ENCODE measurements at places on chromosomes 1 and 21.

DNA sequence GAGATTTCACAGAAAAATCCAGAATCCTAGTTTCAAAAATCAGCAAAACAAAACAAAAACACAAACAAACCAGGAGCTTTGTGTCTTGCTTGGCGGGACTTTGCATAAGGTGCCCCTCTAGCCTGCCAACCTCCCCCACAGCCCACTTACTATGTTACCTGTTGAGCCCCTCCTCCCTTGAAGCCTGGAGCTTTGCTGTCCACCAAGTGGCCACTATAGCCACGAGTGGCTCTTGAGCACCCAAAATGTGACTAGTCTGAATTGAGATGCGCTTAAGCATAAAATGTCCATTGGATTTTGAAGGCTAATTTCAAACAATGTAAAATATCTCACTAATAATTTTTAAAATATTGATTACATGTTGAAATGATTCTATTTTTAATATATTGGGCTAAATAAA is 12.2 kb downstream of the TFAP2E start:
- no peak for DNase-seq

DNA sequence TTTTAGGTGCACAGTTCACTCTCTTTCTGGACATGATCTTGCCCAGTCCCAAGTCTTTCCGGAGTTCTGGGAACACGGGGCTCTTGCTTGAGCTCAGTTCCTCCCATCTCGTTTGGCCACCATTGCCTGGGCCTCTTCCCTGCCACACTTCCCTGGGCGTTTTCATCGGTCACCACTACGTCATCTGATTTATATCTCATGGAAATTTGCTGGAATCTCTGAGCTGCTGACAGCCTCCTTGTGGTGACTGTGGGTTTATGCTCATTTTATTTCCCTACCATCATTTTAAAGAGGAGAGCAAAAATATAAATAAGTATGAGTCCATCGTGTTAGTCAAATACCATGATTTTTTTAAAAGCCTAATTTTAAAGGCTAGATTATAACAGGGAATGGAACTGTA is 449.1 kb upstream of the KAZN start:
- no peak for DNase-seq

GRCh38 chr1:24957808-24958752 is 28.0 kb upstream of the RUNX3 start:
- no peak for DNase-seq

- DNase-seq, result no peak
Observed at GRCh38 chr1:17605582-17606344, 66.3 kb downstream of the ARHGEF10L start.

DNA sequence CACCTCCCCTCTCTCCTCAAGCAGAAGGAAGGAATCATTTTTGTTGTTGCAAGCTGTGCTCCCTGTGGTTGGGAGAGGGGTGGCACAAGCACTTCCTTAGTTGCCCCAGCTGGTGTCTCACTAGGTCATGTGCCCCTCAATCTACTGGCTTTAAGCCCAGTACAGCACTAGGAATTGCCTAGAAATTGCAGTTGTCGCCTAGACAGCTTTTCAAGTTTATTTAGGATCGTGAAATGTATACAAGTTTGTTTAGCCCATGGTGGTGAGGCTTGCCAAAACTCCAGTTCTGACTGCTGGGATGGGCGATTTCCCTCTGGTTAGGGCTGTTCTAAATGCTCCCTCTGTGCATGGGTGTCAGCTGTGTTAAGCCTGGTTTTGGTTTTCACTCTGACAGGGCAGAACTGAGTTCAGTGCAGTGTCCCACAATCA is 126.8 kb upstream of the ZNF644 start:
- DNase-seq, result no peak

- no peak for DNase-seq
Observed at GRCh38 chr1:36755303-36756230, 272.9 kb upstream of the CSF3R start.

GRCh38 chr1:105872817-105873216 is 1183.7 kb upstream of the PRMT6 start:
- DNase-seq, result no peak

- no peak for DNase-seq
Observed at GRCh38 chr1:74392840-74393239, 119.6 kb downstream of the LRRC53 start.

DNA sequence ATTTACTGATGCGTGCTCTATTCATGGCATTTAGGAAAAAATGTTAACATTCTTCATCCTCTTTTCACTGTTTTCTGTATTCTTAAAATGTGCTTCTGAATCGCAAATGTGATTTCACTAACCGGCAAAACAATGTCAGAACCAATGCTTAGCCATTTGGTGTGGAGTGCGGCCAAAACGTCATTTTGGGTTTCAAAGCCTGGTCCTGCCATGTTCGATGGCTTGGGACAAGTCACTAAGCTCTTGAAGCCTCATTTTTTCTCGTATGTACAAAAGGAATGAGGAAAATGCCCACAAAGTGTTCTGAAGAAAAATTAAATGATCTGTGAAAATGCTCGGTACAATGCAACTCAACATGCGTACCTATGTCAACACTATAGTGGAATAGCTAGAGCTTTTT is 175.3 kb downstream of the APP start:
- no peak for DNase-seq

DNA sequence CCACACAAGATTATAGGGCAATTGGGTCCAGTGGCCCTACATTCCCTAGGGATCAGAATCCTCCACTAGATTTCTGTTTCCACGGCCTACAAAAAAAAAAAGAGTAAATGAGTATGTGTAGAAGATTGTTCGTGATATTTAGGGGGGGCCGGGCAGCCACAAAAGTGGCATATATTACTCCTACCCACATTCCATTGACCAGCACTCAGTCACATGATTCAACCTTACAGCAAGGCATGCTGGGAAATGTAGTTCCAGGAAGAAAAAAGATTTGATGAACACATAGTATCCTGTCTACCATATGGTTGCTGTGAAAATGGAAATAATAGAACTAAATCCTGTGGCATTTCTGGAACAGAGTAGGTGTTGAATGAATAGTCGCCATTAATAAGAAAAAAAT is 43.4 kb upstream of the GJB5 start:
- no peak for DNase-seq

- DNase-seq, result no peak
Observed at GRCh38 chr1:225479996-225480720, 52.3 kb upstream of the LBR start.

GRCh38 chr1:19582318-19582717 is 61.8 kb upstream of the NBL1 start:
- peak; percentile 58 for DNase-seq

DNA sequence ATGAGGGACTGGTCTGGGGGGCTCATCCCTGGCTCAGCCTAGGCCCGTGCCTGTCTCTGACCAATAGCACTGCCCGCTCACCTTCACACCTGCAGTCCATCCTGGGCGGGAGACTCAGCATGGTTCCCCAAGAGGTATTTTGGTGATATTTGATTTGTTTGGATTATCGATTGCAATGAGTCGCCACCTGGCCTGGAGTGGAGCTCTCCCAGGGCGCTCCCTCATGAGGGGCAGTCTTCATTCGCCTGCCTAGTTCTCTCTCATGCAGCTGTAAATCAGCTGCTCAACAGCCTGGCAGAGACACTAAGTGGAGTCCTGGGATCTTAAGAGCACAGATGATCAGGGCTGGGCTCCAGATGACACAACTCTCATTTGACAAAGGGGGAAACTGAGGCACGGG is 90.1 kb upstream of the ACTL8 start:
- DNase-seq, result no peak

- DNase-seq, result no peak
Observed at GRCh38 chr1:30822966-30823581, 65.5 kb upstream of the LAPTM5 start.

DNA sequence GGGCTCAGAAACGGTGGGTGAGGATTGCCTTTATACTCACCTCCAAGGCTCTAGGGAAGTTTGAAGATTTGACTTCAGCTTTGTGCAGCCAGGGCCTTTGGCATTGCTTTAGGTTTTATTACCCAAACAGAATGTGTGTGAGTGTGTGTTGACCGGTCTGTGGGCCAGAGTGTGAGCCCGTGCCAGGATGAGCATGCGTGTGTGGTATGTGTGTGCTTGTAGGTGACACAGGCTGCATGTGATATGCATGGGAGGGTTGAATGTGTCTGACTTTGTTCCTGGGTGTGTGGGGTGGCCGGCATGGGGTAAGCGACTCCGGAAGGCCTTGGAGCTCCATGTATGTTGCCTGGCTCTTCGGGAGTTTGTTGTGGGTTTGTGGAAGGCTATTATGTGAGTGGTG is 160.5 kb downstream of the FOXD2 start:
- no peak for DNase-seq

- DNase-seq, result no peak
Observed at GRCh38 chr1:207314816-207315215, 6.7 kb upstream of the CD55 start.

GRCh38 chr1:151585622-151586021 is 26.2 kb upstream of the SNX27 start:
- DNase-seq, result no peak

GRCh38 chr1:211683396-211684297 is 8.2 kb upstream of the NEK2 start:
- no peak for DNase-seq

GRCh38 chr21:33994373-33994772 is 78.8 kb upstream of the ATP5PO start:
- no peak for DNase-seq

DNA sequence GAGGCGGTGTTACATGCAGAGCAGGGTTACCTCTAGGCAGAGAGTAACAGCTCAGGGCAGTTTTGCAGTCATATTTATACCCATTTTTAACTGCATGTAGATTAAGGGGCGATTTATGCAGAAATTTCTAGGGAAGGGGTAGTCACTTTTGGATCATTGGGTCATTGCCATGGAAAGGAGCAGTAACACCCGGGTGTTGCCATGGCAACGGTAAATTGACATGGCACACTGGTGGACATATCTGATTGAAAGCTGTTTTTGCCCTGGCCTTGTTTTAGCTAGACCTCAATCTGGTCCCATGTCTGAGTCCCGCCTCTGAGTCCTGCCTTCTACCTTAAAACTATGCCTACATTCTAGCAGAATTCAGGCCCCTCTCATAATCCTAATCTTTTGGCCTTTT is 11.8 kb upstream of the USP1 start:
- DNase-seq, result no peak

DNA sequence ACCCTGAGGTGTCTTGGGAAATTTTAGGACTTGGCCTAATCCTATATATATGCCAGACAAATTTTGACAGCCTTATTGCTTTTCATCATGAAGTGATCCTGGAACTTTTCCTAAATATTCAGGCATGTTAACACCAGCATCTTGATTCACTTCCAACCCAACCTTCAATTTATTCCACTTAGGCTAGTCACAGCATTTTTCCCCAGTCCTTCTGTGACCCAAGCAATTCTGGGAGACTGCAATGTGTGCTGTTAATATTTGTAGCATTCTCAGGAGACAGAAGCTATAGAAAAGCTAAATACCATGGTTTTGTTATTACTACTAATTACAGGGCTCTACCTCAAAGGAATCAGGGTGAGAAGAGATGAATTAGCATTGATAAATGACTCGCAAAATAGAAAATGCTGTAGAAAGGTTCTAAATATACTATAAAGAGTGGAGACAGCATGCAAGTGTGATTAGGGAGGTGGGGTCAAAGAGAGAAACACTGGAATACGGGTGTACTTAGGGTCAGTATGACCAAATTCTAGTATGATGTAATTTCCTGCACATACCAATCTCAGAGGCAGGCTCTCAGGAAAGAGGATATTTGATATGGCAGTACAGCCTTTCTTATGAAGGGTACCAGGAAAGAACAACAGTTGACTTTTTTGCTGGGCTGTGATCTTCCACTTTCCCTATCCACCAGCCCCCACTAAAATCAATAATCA is 29.1 kb downstream of the PRRX1 start:
- DNase-seq, result no peak

DNA sequence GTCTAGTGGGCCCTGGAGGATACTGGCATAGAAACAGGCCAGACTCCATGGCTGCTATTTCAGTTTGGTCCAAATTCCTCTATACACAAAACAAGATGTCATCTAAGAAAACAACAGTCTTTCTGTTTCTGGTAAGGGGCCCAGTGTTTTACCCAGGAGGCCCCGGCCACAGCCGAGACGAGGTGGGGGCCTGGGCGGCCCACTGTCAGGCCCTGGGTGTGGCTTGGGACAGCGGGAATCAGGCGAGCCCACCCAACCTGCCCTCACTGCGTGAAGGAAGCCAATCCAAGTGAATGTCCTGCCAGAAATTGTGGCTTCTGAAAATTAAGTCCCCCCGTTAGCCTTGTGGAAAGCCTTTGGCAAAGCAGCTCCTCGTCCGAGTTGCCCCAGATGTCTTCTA is 31.2 kb upstream of the GPR153 start:
- no peak for DNase-seq

DNA sequence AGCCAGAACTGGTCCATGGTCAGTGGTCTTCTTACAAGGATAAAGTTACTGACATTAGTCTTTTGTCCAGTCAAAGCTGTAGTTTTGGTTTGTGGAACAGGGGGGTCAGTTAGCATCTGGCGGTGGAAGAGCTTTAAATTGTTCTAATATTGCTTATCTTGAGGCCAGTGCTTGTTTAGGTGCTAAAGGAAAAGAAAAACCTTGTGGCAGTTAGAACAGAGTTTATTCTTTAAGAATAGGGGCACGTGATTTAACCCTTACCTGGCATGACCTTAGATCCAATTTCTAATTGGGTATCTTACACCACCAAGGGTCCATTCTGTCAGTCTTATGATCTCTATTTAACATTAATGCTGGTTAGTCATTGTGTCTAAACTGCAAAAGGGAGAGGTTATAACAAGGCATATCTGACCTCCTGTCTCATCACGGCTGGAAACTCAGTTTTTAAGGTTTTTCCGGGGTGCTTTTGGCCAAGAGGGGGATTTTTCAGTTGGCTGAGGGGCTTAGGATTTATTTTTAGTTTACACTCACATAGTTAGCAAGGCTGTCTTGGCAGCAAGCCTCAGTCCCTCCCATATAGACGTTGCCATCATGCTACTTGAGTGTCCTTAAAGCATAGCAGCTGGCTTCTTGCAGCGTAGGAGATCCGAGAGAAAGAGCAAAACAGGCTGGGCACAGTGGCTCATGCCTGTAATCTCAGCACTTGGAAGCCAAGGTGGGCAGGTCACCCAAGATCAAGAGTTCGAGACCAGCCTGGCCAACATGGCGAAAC is 60.1 kb upstream of the FAM89A start:
- no peak for DNase-seq

DNA sequence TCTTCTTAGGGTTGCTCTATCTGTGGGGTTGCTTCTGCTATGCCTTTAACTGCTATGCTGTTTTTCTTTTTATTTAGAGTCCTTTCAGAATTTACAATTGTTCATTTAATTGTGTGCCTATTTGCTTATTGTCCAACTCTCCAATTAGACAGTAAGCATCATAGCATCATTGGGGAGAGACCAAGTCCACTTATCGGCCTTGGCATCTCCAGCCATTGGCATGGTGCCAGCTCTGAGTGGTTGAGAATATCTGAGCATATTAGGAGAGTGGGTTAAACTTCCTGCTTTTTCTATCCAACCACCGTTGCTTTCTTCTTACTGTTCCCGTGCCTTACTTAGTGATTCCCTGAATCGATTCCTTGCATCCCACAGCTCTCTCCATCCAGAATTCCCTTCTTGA is 535.0 kb downstream of the AJAP1 start:
- no peak for DNase-seq
